Left ventricle myocardium superior (tissue), 1 donor: ENCODE measurements at places on chromosomes 12 and 14. TPM values are rescaled to one million over a fixed set of nuclear protein-coding genes. Genes with fewer than 3 reads are reported as not detected.

Gene ADAMTS20
- total RNA-seq = not detected

- DNase-seq = peak; percentile 61
Observed at GRCh38 chr14:93742761-93743160, 45.5 kb downstream of the PRIMA1 start.

Gene ACOT6
- not detected for total RNA-seq

GRCh38 chr14:41604721-41605531, 1.8 kb upstream of the LRFN5 start:
- peak; percentile 67 for DNase-seq

GRCh38 chr12:50251619-50252252, 31.6 kb downstream of the LIMA1 start:
- no peak for DNase-seq

DNA sequence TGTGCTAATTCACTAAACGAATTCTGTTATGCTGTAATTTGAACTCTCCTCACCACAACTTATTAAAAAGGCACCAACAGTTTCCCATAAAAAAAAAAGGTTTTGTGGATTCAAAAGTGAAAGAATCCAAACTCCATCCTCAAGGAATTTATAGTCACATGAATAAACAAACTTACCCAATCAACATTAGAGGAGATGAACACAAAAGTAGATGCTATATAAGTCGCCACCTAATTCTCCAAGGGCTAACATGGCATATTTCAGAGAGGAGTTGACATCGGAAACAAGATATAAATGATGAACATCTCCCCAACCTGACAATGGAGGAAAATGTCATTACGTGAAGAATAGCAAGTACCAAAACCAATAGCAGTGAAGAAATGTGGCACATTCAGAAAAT, 265.5 kb upstream of the PRKD1 start:
- no peak for DNase-seq

Gene MYF5
- total RNA-seq = not detected

Gene P2RX2
- not detected for total RNA-seq

DNA sequence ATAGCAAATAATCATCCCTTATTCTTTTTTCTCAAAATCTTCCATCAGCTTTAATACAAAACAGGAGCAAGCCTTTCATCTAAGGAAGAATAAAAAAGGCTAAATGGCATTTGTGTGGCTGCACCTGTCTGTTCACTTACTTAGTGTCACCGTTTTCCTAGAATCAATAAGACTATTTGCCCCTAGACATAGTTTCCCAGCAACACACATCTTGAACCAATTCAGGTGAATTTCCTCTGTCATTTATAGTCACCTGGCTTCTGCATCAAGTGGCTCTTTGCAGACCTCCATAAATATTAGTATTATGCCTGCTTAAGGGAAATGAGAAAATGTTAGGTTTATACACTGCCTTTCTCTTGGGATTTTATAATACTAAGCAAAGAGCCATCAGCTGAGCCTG, 17.4 kb upstream of the GCH1 start:
- DNase-seq = no peak

Gene PCK2
- 3.0 TPM for total RNA-seq

DNA sequence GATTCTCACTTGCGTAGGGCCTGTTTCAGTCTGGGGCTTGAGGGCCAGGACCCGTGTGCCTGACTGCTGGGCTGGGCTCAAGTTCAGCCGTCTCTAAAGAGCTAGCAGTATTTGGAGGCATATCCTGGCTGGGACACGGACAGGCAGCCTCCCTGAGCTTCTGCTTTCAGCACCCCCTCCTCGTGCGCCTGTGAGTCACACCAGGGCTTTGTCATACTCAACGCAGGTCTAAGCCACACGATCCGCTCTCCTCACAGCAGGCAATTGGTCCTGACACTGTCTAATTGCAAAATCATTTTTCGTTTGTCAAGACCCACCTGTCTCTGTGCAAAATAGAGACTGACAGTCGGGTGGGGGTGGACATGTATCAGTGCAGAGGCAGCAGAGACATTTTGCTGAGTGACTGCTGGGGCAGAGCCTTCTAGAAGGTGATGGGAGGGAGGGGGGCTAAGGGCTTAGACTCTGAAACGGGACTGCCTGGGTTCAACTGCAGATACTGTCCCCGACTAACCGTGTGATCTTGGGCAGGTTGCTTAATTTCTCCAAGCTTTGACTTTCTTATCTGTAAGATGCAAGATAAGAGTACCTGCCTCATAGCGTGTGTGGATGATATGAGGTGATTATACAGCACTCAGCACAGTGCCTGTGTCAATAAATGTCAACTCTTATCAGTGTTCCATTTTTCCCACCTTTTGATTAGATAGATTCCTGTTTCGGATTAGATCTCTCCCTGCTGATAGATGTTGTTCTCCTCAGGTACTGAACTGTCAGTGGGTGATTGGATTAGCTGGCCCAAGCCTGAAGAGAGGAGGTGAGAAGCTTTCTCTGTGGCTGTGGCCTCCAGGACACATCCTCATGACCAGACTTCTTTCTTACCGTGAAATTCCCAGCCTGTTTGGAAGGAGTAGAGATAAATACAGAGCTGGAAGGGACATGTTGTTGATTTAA, 53.1 kb downstream of the KCNA1 start:
- no peak for DNase-seq

DNA sequence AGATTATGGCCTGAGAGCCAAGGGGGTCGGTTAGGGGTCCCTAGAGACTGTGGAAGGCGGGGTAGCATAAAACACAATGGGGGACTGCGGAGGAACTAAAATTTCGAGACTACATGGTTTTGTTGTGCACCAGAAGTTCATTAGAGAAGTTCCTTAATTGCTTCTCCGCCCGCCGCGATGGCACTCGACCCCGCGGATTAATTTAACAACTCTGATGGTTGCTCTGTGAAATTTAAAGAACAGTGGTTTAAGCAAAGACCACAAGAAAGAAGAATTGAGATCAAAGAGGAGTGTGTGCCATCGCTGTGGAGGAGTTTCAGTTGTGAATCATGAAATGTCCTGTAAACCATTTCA, 1.4 kb upstream of the CCDC88C start:
- DNase-seq = no peak

- DNase-seq = no peak
Observed at GRCh38 chr14:68477461-68478085, 315.3 kb downstream of the ZFP36L1 start.

Gene BCL7A
- 17.5 TPM for total RNA-seq

DNA sequence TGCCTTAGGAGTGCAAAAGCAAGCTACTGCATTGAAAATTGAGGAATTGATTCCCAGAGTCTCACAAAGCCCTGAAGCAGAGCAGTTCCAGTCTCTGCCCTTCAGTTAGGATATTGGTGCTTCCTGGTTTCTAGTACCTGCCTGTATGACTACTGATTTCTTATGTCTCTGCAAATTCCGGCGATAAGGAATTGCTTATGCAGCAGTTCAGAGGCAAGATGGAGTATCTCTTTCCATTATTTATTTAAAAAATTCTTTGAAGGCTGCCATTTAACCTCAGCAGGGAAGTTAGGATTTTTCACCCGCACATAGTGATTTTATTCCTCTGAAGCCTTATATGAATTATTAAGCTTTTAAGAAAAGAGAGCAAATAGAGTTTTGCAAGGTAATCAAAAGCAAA, 184.9 kb upstream of the SSTR1 start:
- DNase-seq = no peak
